ENCODE measurements at places on chromosomes 16 and 17. TPM values are rescaled to one million over a fixed set of nuclear protein-coding genes. Genes with fewer than 3 reads are reported as not detected.

HSD17B2 gene
- 0.19 TPM for total RNA-seq

CHD9NB gene
- 0.42 TPM for total RNA-seq

KIF2B gene
- not detected for total RNA-seq

DNAH3 gene
- 0.09 TPM for total RNA-seq

PPP1R27 gene
- total RNA-seq = 0.28 TPM

BHLHA9 gene
- total RNA-seq = not detected

ITGAL gene
- 48.6 TPM for total RNA-seq

LRRC75A gene
- 1.6 TPM for total RNA-seq

ZDHHC1 gene
- total RNA-seq = 0.52 TPM

DNA sequence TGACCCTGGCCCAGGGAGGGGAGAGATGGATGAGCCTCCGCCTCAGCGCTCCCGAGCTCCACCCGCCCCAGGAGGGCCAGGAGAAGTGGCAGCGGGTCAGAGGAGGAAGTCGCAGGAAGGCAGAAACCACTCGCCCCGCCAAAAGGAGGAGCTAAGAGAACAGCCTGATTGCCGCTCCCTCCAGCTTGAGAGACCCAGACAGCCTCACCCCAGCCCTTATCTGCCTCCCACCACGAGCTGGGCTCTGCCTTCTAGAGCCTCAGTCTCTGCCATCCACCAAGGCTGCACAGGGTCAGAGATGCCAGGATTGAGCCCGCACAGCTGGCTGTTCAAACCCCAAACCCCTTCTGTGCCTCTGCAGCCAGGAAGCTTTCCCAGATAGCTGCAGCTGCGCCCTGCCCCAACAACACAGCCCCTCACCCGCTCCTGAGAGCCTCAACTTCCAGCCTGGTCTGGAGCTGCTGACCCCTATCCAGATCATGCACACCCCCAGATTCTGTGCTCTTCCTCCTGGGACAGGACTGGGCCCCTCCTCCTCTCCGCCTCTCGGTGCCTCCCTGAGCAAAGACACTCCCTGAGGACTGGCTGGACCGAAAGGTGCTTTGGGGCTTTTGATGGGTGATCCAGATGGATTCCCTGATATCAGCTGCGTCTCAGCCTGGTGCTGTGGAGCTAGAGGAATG lies 1.0 kb upstream of the ATP2A3 start:
- peak overlapping the region; percentile 94 for H3K4me3 ChIP-seq
- peaks cover 9% of the 10 kb centered on the region for H3K36me3 ChIP-seq
- no peak for DNase-seq
- peaks cover 5% of the 10 kb centered on the region for H3K27me3 ChIP-seq
- H3K27ac ChIP-seq = peak overlapping the region; percentile 81
- H3K4me1 ChIP-seq = peaks cover 42% of the 10 kb centered on the region

- peak overlapping the region; percentile 76 for H3K27ac ChIP-seq
- H3K4me3 ChIP-seq = no peak overlapping the region
Measured at GRCh38 chr16:24988593-24989338, 26.4 kb downstream of the ARHGAP17 start.

GRCh38 chr17:45819632-45820031 lies 25.0 kb upstream of the SPPL2C start:
- no peaks in the 10 kb centered on the region for H3K4me1 ChIP-seq
- DNase-seq = no peak
- H3K36me3 ChIP-seq = no peaks in the 10 kb centered on the region

- no peaks in the 10 kb centered on the region for H3K36me3 ChIP-seq
- H3K27me3 ChIP-seq = no peaks in the 10 kb centered on the region
- DNase-seq = no peak
- no peak overlapping the region for H3K27ac ChIP-seq
- H3K4me1 ChIP-seq = no peaks in the 10 kb centered on the region
- no peak overlapping the region for H3K4me3 ChIP-seq
Measured at GRCh38 chr16:78897299-78897698, 703.2 kb downstream of the MAF start.

- no peaks in the 10 kb centered on the region for H3K4me1 ChIP-seq
- no peak for DNase-seq
- H3K4me3 ChIP-seq = no peak overlapping the region
- H3K36me3 ChIP-seq = no peaks in the 10 kb centered on the region
- no peaks in the 10 kb centered on the region for H3K27me3 ChIP-seq
- H3K27ac ChIP-seq = no peak overlapping the region
Measured at GRCh38 chr16:47928008-47928407, 227.8 kb downstream of the ABCC12 start.

GRCh38 chr16:26981266-26981938 lies 85.3 kb upstream of the C16orf82 start:
- no peaks in the 10 kb centered on the region for H3K4me1 ChIP-seq
- no peaks in the 10 kb centered on the region for H3K27me3 ChIP-seq
- no peak for DNase-seq
- no peak overlapping the region for H3K4me3 ChIP-seq

GRCh38 chr17:35540589-35541404 lies 3.3 kb upstream of the SLFN12L start:
- no peaks in the 10 kb centered on the region for H3K27me3 ChIP-seq
- no peak for DNase-seq
- H3K4me1 ChIP-seq = peaks cover 15% of the 10 kb centered on the region
- peak overlapping the region; percentile 66 for H3K27ac ChIP-seq
- H3K4me3 ChIP-seq = peak overlapping the region; percentile 25

DNA sequence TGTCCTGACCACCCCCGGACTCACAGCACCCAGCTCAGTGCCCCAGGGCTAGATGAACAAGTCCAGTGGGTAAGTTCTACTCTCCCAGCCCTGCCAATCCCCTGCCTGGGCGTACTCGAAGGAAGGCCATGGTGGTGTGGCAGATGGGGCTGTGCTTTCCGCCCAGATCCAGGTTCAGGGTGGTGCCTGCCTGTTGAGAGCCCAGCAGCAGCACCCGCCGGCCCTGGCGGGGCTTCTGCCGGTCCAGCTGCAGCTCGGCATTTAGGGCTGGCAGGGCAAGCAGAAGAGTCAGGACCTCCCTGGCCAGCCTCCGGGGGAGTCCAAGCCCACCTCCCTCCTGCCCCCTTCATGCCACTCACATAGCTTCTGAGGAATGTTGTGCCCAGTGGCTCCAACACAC lies 9.6 kb downstream of the ITGA2B start:
- no peaks in the 10 kb centered on the region for H3K36me3 ChIP-seq
- no peak overlapping the region for H3K27ac ChIP-seq
- no peak overlapping the region for H3K4me3 ChIP-seq

GRCh38 chr17:45269912-45270311 lies 8.0 kb upstream of the SPATA32 start:
- no peaks in the 10 kb centered on the region for H3K4me1 ChIP-seq
- no peak overlapping the region for H3K27ac ChIP-seq
- DNase-seq = no peak
- H3K4me3 ChIP-seq = no peak overlapping the region
- H3K36me3 ChIP-seq = peaks cover 84% of the 10 kb centered on the region

DNA sequence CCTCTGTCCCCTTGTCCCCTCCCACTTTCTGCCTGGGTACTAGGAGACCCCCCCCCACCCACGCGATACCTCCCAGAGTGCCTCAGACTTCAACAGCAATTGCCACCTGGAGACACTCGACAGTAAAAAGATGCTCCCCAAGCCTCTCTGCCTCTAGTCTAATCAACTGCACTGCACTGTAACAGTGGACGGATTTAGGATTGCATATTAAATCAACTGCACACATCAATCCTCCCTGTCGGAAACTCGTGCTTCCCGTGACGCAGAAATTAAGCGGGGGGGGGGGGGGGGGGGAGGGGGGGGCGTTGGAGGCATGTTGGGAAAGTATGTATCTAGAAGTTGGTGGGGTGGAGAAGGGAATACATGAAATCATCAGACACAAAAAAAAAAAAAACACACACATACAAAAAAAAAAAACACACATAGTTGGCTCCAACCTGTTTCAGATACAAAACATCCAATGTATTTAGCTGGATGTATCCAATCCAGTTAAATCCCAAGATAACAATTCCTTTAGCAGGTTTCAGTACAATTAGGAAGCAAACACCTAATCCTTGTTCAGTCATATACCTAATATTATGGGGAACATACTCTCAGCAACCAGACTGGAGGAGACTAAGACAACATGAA lies 29.7 kb downstream of the FAM222B start:
- H3K27me3 ChIP-seq = no peaks in the 10 kb centered on the region
- H3K36me3 ChIP-seq = no peaks in the 10 kb centered on the region
- peaks cover 12% of the 10 kb centered on the region for H3K4me1 ChIP-seq
- peak overlapping the region; percentile 93 for H3K27ac ChIP-seq

- H3K36me3 ChIP-seq = no peaks in the 10 kb centered on the region
- DNase-seq = peak; percentile 89
- H3K4me1 ChIP-seq = peaks cover 40% of the 10 kb centered on the region
- no peaks in the 10 kb centered on the region for H3K27me3 ChIP-seq
Measured at GRCh38 chr17:77331301-77331864, 190.6 kb downstream of the SEC14L1 start.

DNA sequence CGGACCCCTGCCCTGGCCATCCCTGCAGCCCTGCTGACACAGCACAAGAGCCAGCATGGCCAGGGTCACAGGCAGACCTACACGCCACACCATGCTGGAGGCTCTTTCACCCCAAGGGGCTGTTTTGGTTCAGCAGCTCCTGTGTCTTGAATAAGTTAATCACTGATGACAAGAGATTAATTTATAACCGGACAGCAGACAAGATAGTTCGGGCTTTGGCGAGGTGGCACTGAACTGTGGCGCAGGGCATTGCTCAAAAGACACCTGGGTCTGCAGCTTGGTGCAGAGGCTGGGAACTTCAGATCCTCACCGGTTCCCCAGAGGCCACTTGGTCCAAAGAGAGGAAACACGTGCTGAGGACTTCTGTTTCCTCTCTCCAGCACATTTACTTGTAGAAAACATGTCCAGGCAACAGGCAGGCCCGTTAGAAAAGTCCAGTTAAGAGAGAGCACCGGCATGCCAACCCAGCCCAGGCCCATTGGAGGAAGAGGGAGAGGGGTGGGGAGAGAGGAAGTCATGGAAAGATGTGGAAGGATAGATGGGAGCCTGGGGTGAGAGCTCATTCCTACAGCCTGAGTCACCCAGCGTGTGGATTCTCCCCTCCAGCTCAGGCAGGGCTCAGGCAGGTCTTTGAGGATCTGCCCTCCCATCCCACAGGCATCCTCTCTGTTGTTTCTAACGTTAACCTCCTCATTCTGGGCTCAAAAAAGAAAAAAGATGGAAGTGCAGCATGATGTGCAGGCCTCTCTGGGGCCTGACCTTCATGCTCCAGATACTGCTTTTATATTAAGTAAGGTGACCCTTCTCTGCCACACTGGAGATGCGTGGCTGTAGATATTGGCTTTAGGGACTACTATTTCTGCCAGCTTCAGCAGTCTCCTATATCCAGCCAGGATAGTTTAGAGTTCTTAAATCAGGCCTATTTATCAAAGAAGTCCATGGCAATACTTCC lies 80.0 kb upstream of the HNF1B start:
- no peaks in the 10 kb centered on the region for H3K36me3 ChIP-seq
- H3K4me1 ChIP-seq = peaks cover 8% of the 10 kb centered on the region
- no peaks in the 10 kb centered on the region for H3K27me3 ChIP-seq
- no peak overlapping the region for H3K4me3 ChIP-seq
- no peak overlapping the region for H3K27ac ChIP-seq
- DNase-seq = no peak

- H3K36me3 ChIP-seq = peaks cover 10% of the 10 kb centered on the region
- peak overlapping the region; percentile 58 for H3K27ac ChIP-seq
- DNase-seq = no peak
- H3K4me3 ChIP-seq = no peak overlapping the region
Measured at GRCh38 chr17:65523411-65523810, 38.0 kb downstream of the AXIN2 start.

GRCh38 chr16:1920727-1921171 lies 2.5 kb upstream of the HS3ST6 start:
- DNase-seq = no peak
- H3K4me1 ChIP-seq = peaks cover 5% of the 10 kb centered on the region
- no peak overlapping the region for H3K4me3 ChIP-seq
- no peak overlapping the region for H3K27ac ChIP-seq
- H3K27me3 ChIP-seq = peaks cover 95% of the 10 kb centered on the region
- no peaks in the 10 kb centered on the region for H3K36me3 ChIP-seq

- peak overlapping the region; percentile 32 for H3K27ac ChIP-seq
- H3K4me3 ChIP-seq = no peak overlapping the region
- H3K36me3 ChIP-seq = peaks cover 5% of the 10 kb centered on the region
Measured at GRCh38 chr16:81494888-81495287, 50.3 kb downstream of the CMIP start.

GRCh38 chr17:41284043-41284442 lies 8.5 kb downstream of the KRTAP9-7 start:
- H3K36me3 ChIP-seq = no peaks in the 10 kb centered on the region
- no peak for DNase-seq
- H3K27ac ChIP-seq = no peak overlapping the region
- no peaks in the 10 kb centered on the region for H3K4me1 ChIP-seq
- no peaks in the 10 kb centered on the region for H3K27me3 ChIP-seq
- no peak overlapping the region for H3K4me3 ChIP-seq

GRCh38 chr17:81197831-81198490 lies 24.8 kb downstream of the CEP131 start:
- no peaks in the 10 kb centered on the region for H3K4me1 ChIP-seq
- H3K36me3 ChIP-seq = peaks cover 76% of the 10 kb centered on the region
- DNase-seq = no peak
- no peak overlapping the region for H3K27ac ChIP-seq

- H3K27me3 ChIP-seq = no peaks in the 10 kb centered on the region
- H3K4me1 ChIP-seq = no peaks in the 10 kb centered on the region
- no peak for DNase-seq
- H3K4me3 ChIP-seq = no peak overlapping the region
Measured at GRCh38 chr17:62821189-62822079, 13.3 kb upstream of the MARCHF10 start.

GRCh38 chr17:61405686-61406536 lies 6.3 kb downstream of the TBX2 start:
- peak overlapping the region; percentile 31 for H3K27ac ChIP-seq
- H3K27me3 ChIP-seq = peaks cover 99% of the 10 kb centered on the region
- H3K36me3 ChIP-seq = no peaks in the 10 kb centered on the region
- DNase-seq = no peak
- H3K4me3 ChIP-seq = no peak overlapping the region
- H3K4me1 ChIP-seq = peaks cover 7% of the 10 kb centered on the region

- H3K4me1 ChIP-seq = peaks cover 8% of the 10 kb centered on the region
- no peaks in the 10 kb centered on the region for H3K36me3 ChIP-seq
- H3K27me3 ChIP-seq = no peaks in the 10 kb centered on the region
Measured at GRCh38 chr17:17682737-17683680, 1.8 kb downstream of the RAI1 start.

DNA sequence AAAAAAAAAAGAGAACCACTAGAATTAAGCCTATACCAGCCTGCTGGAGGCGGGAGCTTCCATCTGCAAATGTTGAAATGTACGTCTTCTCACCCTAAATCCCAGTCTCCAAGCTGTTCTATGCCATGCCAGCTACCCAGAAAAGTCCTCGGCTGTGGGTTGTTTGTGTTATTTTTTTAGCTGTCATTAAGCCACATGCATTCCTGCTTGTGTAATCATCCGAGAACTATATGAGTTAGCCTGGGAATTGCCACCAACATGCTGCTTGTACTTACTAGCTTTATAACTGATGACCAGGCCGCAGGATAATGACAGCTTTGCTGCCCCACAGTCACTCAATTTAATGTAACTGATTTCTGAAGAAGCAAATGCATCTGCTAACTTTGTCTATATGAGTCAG lies 313.9 kb upstream of the SALL1 start:
- H3K27ac ChIP-seq = no peak overlapping the region
- H3K4me1 ChIP-seq = no peaks in the 10 kb centered on the region
- H3K27me3 ChIP-seq = no peaks in the 10 kb centered on the region
- H3K4me3 ChIP-seq = no peak overlapping the region
- no peaks in the 10 kb centered on the region for H3K36me3 ChIP-seq

Data from thymus (tissue), 14 donors.